Brain microvascular endothelial cell (primary cell): ENCODE measurements at places on chromosomes 5 and 9.

- no peak for DNase-seq
Observed at GRCh38 chr9:86369810-86370209, 15.6 kb upstream of the TUT7 start.

GRCh38 chr9:87816036-87816435 lies 66.6 kb upstream of the SPATA31E1 start:
- DNase-seq: no peak

GRCh38 chr9:2493109-2493508 lies 128.5 kb upstream of the VLDLR start:
- DNase-seq: no peak

DNA sequence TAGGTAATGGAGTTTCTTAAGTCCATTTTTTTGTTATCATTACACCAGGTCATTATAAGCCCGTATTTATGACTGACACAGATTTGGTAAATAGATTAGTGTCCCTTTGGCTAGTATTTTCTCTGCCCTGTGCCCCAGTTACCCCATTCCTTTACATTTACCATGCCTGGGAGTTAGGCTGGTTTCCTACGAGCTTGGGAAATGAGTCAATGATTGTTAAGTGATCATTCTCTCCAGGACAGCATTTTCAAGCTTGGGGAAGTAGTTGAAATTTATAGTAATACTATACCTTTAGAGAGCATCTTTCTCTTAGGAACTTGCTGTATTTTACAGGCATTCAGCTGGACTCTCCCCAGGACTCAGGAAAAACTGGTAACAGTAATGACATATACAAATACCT lies 573.1 kb downstream of the TLE4 start:
- no peak for DNase-seq

DNA sequence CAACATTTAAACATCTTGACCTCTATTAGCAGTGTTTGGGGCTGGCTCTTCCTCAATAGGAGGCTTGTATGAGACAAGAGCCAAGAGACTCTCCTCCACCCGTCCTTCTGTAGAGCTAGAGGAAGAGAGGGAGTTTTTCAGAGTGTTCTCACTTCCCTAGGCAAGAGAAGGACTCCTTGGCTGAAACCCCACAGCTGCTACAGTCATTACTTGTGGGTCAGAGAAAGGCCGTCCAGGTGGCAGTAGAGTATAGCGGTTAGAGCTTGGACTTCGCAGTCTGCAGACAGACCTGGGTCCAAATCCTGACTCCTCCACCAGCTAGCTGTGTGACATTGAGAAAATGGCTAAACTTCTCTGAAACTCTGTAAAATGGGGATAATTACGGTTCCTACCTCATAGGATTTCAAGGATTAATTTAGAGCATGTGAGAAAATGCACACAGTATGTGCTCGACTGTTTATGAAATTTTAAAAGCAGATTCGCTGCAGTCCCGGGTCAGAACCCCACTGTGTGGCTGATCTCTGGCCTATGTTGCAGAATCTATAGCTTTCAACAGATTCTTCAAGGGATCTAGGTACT lies 80.8 kb upstream of the ARAP3 start:
- no peak for DNase-seq

DNA sequence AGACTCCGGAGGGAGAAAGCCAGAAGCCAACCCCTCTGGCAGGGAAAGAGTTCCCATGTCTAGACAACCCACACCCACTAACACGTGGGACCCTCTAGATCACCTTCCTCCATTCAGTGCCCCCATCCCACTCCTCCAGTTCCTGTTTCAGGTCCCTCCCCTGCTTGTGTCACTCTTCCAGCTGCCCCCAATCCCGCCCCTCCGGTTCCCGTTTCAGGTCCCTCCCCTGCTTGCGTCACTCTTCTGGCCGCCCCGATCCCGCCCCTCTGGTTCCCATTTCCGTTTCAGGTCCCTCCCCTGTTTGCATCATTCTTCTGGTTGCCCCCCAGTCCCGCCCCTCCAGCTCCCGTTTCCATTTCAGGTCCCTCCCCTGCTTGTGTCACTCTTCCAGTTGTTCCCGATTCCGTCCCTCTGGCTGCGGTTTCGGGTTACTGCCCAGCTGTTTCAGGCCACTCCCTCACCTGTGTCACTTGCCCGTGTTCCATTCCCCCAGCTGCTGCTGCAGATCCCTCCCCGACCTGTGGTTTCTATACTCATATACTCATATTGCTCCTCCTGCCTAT lies 64.8 kb upstream of the RANBP6 start:
- DNase-seq: peak; percentile 72

DNA sequence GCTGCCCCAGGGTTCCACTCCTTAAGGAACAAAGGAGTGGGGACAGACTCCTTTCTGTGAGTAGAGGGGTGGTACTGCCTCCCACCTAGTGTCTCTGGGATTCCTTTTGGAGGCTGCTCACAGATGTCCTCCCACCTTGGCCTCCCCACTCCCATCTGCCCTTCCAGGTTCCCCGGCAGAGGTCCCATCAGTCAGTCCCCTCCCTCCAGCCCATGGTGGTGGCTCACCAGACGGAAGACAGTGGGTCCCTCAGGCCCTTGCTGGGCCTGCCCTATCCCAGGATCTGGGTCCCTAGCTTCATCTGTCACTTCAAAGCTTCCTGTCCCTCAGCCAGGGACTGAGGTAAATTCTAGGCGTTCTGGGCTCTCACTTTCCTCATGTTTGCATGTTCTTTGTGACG lies 35.6 kb upstream of the NEK6 start:
- no peak for DNase-seq

GRCh38 chr5:134738963-134739661 lies 764 bp downstream of the CAMLG start:
- DNase-seq: peak; percentile 35

- DNase-seq: peak; percentile 78
Observed at GRCh38 chr5:38780945-38781344, 64.9 kb upstream of the OSMR start.

DNA sequence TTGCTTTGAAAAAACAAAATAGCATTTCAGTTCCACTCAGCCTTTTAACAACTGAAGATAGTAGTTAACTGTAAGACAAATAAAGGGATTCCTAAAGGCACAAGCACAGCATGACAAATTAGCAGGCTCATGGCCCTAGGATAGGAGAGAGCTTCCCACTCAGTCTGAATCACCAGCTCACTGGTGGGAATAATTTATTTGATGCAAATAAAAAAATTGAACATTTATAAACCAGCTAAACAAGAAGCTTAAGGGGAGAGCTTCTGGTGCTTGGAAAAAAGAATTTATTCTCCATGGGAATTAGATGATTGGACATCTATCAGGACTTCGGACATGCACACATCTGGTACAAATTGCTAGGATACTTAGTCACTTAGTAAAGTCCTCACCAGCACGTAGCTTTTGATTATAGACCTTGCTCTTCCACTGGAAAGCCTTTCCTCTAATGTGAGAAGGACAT lies 294.1 kb upstream of the TNC start:
- no peak for DNase-seq

DNA sequence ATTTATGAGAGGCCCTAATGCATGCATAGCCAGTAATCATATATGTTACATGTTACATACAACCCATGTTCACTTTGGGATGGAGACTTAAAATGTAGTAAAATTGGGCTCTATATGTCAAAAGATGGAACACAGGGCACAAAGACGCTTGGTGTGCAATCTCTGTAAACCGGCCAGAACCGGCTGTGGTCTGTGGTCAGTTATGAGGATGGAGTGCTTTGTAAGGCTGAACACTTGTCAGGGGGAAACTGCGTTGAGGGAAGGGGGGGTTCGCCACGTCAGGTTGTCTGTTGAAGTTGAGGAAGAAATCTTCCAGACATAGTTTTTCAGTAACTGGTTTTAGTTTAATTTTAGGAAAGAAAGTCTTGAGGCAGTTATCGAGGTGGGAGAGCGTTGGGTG lies 2.7 kb upstream of the CKMT2 start:
- no peak for DNase-seq

- no peak for DNase-seq
Observed at GRCh38 chr5:2302169-2302568, 419.4 kb upstream of the IRX4 start.

GRCh38 chr5:10201223-10201868 lies 48.3 kb downstream of the ATPSCKMT start:
- DNase-seq: no peak

- no peak for DNase-seq
Observed at GRCh38 chr9:74645007-74645639, 148.0 kb downstream of the RORB start.

GRCh38 chr5:168952196-168952595 lies 348.7 kb downstream of the SLIT3 start:
- DNase-seq: no peak

GRCh38 chr5:78546276-78546996 lies 102.1 kb downstream of the LHFPL2 start:
- no peak for DNase-seq

DNA sequence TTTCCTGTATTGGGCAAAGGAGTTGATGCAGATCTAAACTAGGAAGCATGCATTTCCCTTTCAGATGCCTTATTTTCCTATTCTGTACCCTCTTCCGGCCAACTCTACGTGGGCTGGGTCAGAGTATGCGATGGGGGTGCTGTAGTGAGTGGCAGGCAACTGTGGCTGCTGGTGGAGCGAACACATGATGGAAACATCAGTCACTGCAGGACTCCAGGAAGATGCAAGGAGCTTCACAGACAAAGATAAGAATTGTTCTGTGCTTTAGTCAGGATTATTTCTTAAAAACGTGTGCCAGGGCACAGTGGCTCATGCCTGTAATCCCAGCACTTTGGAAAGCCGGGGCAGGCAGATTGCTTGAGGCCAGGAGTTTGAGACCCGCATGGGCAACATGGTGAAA lies 75.1 kb downstream of the PSAT1 start:
- no peak for DNase-seq

DNA sequence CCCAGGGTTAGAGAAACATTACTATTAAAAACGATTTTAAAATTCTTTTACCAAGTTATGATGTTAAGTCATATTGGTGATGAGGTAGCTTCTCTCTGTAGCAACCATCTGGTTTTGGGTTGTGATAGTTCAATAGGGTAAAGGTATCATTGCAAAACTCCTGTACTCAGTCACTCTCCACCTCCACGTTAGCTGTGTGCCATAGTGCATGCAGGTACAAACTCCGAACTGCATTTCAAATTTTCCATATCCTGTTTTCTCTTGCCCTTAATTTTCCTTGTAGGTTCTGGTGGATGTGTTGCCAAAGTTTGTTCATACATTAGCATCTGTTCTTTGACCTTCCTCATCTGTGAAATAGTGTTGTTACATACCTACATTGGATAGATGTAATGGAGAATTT lies 53.1 kb upstream of the ARRDC3 start:
- no peak for DNase-seq

- DNase-seq: peak; percentile 36
Observed at GRCh38 chr9:21317956-21318923, 13.1 kb upstream of the IFNA5 start.

GRCh38 chr5:145988993-145989392 lies 52.6 kb downstream of the SH3RF2 start:
- no peak for DNase-seq

DNA sequence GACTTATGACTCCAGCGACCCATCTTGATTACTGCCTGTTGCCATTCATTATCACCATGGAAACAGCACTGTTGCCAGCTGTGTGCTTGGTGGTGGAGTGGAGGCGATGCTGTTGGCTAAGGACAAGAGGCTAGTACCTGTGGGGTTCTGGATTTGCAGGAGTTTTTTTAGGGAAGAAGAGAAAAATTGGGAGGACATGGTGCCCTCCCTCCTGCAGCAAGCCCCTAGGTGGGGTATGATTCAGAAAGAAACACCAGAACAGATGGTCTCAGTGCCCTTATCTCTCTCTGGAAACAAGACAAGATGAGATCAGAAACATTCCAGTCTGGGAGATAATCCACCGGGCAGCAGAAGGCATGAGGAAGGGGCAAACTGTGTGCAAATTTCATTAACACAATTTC lies 87.8 kb upstream of the TLR4 start:
- DNase-seq: no peak

- DNase-seq: no peak
Observed at GRCh38 chr9:81625969-81626368, 63.4 kb downstream of the TLE1 start.

- no peak for DNase-seq
Observed at GRCh38 chr5:170843870-170844269, 17.9 kb upstream of the RANBP17 start.

GRCh38 chr9:87343816-87344430 lies 153.7 kb upstream of the DAPK1 start:
- DNase-seq: no peak

DNA sequence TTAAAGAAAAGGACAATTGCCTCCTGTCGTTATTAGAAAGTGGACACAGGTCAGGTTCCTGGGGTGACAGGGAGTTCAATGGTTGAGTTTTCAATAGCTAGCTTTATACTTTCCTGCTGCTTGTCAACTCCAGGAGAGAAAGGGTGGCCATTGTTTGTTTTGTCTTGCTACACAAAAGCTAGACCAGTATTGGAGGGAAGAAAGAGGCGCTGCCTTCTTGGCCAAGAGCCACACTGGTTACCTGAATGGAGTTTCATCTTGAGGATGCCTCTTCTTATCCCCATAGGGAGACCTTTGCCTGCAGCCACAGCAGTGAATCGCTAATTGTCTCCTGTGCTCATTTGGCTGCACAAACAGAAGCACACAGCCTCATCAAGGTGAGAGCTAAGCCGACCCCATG lies 279.4 kb upstream of the GRIA1 start:
- DNase-seq: no peak

- DNase-seq: no peak
Observed at GRCh38 chr5:120985526-120985925, 521.4 kb downstream of the PRR16 start.

- no peak for DNase-seq
Observed at GRCh38 chr5:8019719-8020218, 150.8 kb downstream of the MTRR start.

DNA sequence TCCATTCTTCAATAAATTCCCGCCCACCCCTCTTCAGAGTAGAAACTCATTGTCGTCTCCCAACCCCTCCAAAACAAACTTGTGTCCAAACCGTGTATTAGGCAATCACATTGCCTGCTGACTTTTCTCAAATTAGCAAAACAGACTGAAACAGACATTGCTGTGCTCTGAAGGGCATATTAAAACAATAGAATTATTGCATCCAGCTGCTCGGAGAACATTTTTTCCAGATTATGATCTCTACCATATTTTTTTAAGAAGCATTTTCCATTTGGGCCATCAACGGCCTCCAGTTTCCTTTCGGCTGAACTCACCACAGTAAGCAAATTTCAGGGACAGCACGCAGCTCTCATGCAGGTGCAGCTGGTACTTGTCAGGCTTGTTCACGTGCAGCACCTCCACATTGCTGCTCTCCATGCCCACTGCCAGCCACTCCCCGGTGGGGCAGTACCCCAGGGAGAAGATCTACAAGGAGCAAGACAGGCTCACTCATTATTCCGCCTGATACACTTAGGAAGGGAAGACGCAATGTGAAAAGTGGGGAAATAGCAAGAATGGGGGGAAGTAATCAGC lies 104.1 kb downstream of the TLE1 start:
- DNase-seq: no peak
